NCI-H748 treated with DMSO at 0.1 percent for 48 hours (cell line): ENCODE measurements at places on chromosomes 7 and 10.

DNA sequence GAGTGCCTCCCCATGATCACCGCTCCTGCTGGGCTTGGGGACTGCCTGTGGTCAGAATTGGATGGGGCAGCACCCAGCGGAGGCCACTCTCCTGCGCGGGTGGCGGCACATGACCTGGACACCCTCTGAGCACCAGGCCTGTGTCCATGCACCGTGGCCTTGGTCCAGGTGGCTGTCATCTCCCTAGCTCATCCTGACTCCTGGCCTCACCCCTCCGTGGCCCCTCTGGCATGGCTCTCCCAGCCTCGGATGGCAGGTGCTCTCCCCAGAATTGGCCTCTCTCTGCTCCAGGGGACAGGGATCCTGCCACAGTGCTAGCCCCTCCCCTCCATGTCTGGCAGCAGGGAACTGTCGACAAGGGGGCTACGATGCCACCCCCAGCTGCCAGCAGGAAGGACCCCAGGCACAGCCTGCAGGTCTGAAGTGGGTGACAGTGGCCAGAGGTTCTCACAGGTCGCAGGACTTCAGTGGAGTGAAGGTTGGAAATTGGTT, 37.2 kb upstream of the BTBD16 start:
- no peak for DNase-seq

- no peak for DNase-seq
Measured at GRCh38 chr10:46293832-46294640, 7.2 kb downstream of the ANTXRL start.

DNA sequence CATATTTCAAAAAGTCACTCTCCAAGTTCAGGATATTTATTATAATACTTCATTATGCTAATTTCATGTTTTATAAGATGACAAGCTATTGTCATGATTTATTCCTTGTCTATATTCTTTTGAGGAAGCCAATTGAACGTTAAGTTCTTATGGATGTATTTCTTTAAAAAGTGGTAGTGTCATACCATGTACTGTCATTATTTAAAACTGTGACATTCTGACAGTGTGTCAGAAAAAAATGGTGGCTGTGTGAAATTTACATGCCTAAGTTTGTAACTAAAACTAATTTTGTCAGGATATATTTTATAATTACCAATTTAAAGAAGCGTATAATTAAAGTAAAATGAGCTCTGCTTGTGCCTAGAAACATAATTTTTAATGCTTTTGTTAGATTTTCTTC, 158.9 kb upstream of the HDAC9 start:
- no peak for DNase-seq

GRCh38 chr7:15128716-15129115, 226.2 kb upstream of the DGKB start:
- peak; percentile 65 for DNase-seq
